NCI-H2081 treated with DMSO at 0.1 percent for 48 hours (cell line): ENCODE measurements at places on chromosomes 5 and 9.

- no peak for DNase-seq
Measured at GRCh38 chr5:130331332-130331731, 427.1 kb downstream of the CHSY3 start.

GRCh38 chr9:14956208-14956607, 46.0 kb upstream of the FREM1 start:
- no peak for DNase-seq

DNA sequence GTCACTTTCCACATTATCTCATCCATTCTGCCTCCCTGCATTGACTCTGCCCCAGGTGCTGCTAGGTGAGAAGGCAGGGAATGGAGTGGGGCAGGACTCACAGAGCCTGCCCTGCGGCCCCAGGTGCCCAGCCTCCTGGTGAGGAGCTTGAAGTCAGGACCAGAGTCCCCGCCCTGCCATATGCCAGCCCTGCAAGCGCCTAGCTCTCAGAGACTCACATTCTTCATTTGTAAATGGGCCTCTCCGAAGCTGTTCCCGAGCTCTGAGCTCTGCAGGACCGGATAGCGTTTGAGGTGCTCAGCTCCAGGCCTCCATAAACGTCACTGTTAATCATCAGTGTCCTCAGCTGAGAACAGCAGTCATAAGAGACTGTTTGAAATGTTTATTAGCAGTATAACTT, 75.1 kb upstream of the STXBP1 start:
- no peak for DNase-seq

DNA sequence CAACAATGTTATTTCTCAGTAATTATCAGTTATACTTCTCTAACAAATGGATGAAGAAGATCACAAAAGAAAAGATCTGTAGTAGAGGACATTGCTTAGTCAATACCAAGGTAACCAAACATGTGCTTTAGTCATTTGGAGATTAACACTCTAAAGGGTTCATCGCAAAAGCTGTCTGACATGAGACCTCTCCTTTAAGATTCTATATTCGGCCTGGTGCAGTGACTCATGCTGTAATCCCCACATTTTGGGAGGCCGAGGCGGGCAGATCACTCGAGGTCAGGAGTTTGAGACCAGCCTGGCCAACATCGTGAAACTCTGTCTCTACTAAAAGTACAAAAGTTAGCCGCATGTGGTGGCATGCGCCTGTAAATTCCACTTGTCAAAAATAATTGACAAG, 18.3 kb upstream of the CKMT2 start:
- DNase-seq = no peak

GRCh38 chr9:33818847-33819500, 2.0 kb downstream of the UBE2R2 start:
- no peak for DNase-seq

GRCh38 chr5:77262697-77263096, 52.2 kb downstream of the PDE8B start:
- DNase-seq = no peak

- DNase-seq = no peak
Measured at GRCh38 chr9:38172586-38172985, 103.6 kb upstream of the SHB start.

- no peak for DNase-seq
Measured at GRCh38 chr5:24141046-24141445, 503.7 kb downstream of the CDH10 start.

DNA sequence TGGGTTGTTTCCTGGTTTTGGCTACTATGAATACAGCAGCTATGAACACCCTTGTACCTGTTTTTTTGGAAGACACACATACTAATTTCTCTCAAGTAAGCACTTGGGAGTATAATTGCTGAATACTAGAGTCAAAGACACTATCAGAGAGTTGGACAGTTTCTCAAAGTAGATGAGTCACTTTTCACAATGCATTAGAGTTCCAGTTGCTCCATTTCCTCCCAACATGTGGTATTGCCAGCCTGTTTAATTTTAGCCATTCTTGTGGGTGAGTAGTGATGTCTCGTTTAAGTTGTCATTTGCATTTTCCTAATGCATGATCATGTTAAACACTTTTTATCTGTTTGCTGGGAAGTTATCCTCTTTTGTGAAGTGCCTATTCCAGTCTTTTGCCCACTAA, 81.6 kb upstream of the GDNF start:
- no peak for DNase-seq

- no peak for DNase-seq
Measured at GRCh38 chr5:84696651-84697050, 312.0 kb upstream of the EDIL3 start.

GRCh38 chr9:68919661-68920060, 94.3 kb downstream of the PRKACG start:
- no peak for DNase-seq

DNA sequence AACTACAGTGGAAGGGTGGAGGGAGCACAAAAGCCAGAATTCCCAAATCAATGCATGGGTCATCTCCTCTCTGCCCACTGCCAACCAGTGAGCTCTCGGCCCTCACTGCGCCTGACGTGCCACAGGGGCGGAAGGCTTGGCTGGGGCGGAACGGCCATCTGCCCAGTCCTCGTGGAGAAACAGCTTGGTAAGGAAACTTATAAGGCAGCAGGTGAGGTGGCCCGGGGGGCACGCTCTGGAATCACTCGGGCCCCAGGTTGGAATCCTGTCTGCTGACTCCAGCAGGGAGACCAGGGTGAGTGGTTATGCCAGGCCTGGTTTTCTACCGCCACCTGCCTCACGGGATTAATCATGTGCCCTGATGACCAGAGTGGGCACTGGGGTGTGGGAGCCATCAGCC, 52.3 kb downstream of the VAV2 start:
- DNase-seq = no peak

DNA sequence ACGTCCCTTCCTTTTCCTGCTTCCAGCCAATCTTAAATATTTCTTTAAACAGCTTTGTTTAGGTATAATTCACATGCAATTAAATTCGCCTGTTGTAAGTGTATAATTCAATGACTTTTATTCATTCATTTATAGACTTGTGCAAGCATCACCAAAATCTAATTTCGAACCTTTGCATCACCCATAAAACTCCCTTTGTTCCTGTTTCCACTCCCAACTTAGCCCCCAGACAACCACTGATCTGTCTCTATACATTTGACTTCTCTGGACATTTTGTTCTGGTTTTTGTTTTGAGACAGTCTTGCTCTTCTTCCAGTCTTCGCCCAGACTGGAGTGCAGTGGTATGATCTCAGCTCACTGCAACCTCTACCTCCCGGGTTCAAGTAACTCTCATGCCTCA, 71.5 kb downstream of the NR6A1 start:
- no peak for DNase-seq

GRCh38 chr5:95317085-95317484, 32.2 kb upstream of the MCTP1 start:
- DNase-seq = no peak

DNA sequence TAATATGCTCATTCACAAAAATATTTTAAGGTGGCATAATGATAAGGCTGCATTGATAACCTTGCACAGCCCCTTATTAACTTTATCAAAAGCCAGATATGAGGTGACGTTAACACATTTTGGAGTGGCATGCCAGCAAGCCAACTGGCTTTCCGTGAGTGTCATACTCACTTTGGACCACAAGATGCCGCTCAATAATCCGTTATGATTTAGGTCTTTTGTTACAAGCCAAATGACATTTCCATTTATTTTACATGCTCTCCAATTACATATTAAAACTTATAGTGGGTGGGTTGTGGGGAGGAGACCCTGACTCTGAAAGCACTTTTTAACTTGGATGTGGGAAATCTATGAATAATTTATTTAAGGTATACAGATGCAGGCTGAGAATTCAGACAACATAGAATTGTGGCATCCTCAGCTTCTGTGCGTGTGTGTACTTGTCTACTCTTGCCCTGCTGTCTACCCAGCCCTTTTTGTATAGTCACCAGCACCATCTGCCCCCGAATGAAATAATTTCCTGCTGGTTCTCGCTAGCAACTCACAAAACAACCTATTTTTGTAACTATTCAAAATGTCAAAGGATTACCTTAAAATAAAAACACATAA, 305.1 kb downstream of the PSAT1 start:
- DNase-seq = peak; percentile 74

- DNase-seq = no peak
Measured at GRCh38 chr9:106994463-106994862, 131.5 kb downstream of the ZNF462 start.

GRCh38 chr9:78997296-78997695, 574.5 kb upstream of the TLE4 start:
- DNase-seq = no peak

DNA sequence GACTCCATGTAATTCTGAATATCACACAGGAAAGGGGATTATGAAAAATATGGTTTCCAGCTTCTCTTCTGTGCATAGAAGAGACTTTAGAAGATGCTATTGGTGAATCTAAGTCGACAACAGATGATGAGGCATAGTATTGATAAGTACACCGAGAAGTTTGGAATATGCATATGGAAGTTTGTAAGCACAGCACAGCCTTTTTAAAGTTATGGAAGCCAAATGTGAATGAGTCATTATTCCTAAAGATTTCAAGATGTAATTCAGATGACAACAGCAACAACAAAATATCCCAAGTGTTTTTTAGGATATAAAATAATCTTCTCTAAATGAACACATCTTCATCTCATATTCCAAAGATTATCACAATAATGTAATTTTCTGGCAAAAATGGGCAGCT, 1723.3 kb downstream of the EFNA5 start:
- no peak for DNase-seq

DNA sequence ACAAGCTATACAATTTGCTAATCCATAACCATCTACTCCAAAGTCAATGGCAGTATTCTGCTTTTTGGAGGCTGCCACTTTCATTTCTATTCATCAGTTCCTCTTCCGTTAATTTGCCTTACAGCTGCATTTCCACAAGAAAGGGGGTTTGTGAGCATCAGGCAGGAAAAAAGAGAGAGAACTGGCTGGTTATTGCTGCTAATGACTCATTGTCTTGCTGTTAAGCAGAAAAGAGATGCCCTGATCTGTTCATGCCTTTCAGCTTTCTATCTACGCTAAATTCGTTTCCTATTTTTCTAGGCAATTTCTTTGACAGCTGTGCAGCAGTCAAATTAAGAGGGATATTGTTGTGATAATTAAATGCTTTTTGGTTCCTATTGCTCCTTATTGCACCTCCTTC, 65.9 kb upstream of the GNAQ start:
- DNase-seq = no peak

- DNase-seq = no peak
Measured at GRCh38 chr9:6418764-6419163, 5.8 kb downstream of the UHRF2 start.

DNA sequence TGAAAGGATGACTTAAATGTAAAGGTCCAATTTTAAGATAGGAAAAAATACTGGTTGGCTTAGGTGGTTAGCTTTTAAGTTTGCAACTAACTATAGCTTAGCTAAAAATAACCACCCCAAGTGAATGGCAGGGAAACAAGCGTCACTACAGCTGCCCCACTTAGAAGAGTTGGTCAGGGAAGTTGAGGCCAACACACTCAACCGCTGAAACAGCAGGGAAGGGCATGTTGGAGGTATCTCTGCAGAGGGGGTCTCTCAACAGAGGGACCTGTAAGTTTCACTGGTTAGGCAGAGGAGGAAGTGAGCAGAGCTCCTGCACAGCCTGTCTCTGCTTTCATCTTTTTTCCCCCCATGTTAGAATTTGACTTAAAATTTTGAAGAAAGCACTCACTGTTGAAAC, 75.3 kb downstream of the LHFPL2 start:
- DNase-seq = no peak

DNA sequence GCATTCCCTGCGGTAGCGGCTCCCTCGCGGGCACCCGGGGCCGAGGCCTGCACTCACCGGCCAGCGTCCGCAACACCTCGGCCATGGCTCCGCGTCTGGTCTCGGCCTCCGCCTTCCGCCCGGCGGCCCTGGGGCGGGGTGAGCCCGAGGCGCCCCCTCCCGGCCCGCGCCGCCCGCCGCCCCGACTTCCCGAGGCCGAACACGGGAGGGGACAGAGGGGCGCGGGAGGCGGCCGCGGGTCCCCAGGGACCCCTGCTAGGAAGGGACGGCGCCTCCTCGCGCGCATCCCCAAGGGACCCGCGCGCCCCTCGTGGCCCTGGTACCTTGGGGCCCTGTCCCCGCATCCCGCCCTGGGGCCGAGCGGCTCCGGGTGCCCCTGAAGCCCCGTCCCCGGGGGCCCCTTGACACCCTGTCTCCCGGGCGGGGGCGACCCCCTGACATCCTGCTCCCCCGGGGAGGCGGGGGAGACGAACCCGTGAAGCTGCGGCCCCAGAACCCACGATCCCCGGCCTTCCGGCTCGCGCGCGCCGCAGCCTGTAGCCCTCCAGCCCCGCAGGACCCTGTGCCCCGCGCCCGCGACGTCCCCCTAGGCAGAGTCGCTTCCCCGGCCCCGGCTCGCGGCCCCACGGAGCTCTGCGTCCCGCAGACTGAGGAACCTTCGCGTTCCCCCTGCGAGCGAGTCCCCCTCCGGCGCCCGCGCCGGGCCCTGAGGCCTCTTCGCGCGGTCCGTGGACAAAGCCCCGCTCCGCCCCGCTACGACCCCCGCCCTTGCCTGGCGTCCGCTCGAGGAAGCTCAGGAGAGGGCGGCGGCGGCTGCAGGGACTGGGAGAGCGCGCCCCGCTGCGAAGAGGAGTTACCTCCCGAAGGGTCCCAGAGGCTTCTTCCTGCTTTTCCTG, at the start of gene ABO:
TSS of gene ABO (minus strand) at position 97 of the 896 bp plus-strand sequence.
- DNase-seq = no peak

- DNase-seq = no peak
Measured at GRCh38 chr9:106405871-106406435, 457.0 kb upstream of the ZNF462 start.

DNA sequence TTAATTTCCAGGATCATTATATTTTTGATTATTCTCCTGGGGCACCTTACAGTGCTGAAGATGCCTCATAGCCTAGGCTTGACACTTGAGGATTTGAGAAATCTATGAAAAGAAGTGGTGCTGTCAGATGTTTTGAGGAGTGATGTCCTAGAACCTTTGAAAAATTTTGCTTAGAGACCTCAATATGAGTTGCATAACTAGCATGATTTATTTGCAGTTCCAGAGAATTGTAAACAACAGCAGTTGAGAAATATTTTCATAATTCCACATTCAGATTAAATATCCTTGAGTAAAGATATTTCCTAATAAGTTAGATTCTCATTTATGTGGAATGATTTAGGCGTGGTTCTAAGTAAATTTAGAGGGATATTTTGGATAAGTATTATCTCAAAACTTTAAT, 225.8 kb downstream of the ADAMTSL1 start:
- DNase-seq = no peak

GRCh38 chr5:95599252-95599651, 20.6 kb upstream of the GPR150 start:
- no peak for DNase-seq

GRCh38 chr5:155017610-155018009, 4.1 kb downstream of the KIF4B start:
- DNase-seq = no peak

GRCh38 chr9:84903963-84904362, 234.4 kb downstream of the NTRK2 start:
- no peak for DNase-seq

DNA sequence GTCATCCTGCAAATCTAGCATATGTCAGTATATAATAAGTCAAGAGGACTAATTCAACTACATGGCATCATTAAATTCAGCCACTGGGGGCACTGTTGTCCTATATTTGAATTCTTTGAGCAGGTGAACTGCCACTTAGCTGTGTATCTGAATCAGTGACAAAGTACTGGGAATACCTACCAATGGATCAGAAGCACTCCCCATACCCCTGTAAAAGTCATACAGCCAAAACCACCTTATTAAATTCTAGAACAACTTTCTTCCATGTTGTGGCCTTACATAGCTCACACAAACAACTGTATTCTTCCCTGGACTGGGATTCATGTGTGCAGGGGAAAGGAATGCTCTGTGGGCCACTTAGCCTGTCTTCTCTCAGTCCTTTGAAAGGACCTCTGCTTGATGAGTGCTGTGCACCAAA, 57.4 kb upstream of the PLPP6 start:
- peak; percentile 55 for DNase-seq
